ENCODE measurements at places on chromosomes 16 and 17.

DNA sequence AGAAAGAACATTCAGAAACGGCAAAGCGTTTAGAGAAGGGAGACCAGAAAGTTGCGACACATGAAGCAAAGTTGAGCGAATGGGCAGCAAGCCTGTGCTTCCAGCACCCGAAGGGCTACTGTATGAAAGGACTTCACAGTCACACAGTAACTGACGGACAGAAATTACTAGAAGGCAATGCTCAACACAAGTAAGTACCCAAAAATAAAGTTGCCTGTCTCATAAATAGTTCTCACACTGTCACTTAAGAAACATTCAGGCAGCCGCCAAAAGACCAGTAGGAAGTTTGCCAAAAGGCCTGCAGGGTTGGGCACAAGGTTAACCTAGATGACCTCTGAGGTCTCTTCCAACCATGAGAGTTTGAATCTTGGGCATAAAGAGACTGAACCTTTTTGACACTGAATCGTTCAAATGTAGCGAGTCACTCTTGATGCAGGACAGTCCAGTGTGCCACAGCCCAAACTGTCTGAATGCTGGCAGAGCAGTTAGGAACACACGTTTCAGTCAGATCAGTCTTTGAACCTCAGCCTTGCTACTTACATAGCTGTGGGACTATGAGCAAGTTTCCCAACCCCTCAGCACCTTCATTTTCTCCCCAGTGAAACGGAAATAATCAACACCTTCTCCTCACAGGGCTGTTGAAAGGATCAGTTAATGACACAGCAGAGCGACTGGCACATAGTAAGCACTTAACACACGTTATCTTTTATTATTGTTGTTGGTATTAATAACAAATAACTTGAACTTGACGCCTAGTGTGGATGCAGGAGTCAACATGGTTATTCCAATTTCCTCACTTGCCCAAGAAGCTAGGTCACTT is 10.4 kb downstream of the NCBP3 start:
- no peak for DNase-seq

GRCh38 chr17:74520016-74520434 is 11.2 kb downstream of the CD300LB start:
- DNase-seq = no peak

GRCh38 chr16:84396537-84397008 is 28.2 kb downstream of the ATP2C2 start:
- no peak for DNase-seq

- DNase-seq = peak; percentile 87
Measured at GRCh38 chr17:17151055-17151454, 55.1 kb downstream of the PLD6 start.

DNA sequence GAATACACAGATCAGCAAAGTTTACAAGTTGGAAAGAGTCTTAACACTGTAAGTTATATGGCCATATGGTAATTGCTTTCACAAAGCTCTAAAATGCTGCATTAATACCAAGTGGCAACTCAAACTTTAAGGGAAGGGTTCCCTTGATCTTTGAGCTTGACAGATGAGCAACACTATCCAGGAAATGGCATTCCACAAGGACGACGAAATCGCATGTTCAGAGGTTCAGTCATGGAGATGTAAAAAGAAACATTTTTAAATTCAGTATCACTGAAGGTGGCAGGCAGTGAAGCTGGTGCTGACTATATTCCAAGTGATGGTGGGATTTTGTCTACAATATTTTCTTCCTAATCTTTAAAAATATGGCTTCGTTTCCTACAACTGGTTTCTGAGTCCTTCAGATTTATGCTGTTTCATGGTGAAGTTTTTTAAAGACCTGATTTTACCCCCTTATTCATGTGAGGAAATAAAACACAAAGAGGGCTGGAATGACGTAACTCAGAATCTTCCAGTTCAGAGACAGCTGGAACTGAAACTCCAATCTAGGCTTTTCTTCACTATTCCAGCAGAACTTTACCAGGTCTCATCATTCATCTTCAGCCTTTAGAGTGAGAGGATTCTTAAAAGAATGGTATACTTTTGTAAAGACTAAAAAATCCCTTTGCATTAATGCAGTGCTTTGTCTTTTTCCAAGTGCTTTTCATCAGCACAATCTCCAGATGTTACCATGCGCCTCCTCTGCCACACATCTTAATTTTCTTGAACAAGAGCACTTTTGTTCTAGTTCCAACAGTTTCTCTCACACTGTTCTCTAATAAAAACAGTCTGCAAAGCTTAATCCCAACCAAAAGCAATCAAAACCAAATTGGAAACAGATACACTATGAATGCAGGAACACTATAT is 20.2 kb downstream of the CHCT1 start:
- DNase-seq = no peak

DNA sequence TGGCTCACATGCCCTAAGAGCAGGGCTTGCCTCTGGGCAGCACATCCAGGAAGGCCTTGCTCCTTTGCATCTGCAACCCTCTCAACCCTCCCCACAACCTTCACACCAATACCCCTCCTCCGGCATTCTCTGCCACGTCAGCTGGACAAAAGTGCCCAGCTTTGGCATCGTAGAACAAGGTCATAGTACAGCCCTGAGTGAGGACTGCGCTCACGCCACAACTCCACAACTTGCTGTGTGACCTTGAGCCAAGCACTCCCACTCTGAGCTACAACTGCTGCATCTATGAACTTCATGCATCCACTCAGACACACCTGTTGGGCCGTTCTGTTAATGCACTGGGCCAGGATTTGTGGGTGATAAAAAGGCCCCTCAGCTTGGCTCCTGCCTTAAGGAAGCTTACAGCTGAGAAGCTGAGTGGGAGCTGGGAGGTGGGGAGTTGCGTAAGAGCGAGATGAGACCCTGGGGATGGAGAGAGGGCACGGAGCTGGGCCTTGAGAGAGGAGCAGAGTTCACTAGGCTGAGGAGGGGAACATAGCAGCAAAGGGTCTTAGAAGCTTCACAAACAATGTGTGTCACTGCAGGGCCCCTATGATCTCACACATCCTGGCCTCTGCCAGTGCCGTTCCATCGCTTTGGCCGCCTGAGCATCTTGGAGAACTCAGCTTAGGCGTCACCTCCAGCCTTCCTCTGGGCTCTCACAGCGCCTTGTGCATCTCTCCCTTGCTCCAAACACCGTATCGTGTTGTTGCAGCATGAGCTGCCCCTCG is 8.6 kb upstream of the MRC2 start:
- no peak for DNase-seq

GRCh38 chr16:25542306-25542705 is 149.5 kb upstream of the HS3ST4 start:
- DNase-seq = no peak

- DNase-seq = no peak
Measured at GRCh38 chr17:38588788-38589174, 17.0 kb downstream of the SRCIN1 start.

DNA sequence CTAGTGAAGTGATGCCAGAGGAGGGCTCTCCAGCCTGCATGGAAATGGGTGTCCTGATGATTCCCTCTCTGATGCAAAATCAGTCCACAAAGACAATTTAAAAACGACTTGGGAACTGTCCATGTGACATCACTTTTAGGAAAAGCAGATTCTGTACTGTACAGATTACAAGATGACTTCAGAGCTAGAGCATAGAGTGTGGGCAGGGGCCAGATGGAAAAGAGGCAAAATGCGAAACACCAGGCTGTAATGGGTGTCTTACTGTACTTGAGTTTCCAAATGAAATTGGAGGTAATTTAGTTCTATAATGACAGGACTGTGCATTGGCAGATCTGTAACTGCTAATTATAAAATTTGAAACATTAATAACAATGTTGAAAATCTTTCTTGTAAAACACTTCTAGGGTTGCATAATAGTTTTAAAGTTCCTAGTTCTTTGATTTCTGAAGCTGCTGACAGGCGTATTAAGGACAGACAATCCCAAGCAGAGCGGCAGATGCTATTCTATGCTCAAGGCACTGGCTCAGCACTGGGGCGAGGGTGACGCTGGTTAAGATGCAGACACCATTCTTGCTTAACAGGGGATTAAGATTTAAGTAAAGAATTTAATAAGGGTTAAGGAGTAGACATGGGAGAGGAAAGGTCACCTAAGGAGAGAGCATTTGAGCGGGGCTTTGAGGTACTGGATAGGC is 29.6 kb downstream of the OGFOD1 start:
- DNase-seq = no peak

DNA sequence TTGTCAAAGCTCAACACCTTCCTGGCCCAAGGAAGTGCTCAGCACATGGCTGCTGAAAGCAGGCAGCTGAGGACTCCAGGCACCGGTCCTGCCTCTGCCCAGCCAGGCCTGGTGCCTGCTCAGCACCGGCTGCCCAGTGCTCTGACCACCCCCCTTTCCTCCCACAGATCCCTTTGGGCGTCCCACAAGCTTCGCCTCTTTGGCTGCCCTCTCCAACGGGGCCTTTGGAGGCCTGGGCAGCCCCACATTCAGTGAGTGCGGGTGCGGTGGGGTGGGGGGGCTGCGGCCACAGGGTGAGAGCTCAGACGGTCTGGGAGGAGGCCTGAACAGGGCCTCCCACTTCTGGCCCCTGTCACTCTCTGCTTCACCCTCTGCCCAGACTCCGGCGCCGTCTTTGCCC is 10.2 kb downstream of the FBRS start:
- no peak for DNase-seq

- no peak for DNase-seq
Measured at GRCh38 chr17:49443862-49444261, 29.2 kb upstream of the PHB1 start.

DNA sequence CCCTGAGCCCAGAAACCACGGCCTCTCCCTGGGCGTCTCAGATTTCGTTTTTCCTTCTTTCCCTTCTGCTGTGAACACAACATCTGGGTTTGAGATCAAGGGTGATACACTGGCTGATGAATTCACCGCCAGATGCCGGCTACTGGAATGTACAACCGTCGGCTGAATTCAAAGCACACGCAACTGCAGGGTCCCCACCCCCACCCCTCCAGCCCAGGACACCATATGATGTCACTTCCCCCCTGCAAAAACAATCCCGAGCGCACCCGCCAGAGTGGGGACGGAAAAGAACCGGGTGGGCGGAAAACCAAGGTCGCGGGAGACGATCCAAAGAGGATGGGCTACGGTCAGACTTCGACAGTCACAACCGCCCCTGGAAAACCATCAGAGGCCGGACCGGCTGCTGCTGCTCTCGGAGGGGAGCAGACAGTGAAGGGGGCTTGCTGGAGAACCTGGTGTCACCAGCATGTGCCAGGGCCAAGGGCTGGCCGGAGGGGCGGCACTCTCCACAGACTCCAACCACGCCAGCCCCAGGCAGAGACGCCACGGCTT is 23.3 kb downstream of the CEP295NL start:
- DNase-seq = no peak

- peak; percentile 38 for DNase-seq
Measured at GRCh38 chr17:40559954-40560591, 5.2 kb downstream of the CCR7 start.

DNA sequence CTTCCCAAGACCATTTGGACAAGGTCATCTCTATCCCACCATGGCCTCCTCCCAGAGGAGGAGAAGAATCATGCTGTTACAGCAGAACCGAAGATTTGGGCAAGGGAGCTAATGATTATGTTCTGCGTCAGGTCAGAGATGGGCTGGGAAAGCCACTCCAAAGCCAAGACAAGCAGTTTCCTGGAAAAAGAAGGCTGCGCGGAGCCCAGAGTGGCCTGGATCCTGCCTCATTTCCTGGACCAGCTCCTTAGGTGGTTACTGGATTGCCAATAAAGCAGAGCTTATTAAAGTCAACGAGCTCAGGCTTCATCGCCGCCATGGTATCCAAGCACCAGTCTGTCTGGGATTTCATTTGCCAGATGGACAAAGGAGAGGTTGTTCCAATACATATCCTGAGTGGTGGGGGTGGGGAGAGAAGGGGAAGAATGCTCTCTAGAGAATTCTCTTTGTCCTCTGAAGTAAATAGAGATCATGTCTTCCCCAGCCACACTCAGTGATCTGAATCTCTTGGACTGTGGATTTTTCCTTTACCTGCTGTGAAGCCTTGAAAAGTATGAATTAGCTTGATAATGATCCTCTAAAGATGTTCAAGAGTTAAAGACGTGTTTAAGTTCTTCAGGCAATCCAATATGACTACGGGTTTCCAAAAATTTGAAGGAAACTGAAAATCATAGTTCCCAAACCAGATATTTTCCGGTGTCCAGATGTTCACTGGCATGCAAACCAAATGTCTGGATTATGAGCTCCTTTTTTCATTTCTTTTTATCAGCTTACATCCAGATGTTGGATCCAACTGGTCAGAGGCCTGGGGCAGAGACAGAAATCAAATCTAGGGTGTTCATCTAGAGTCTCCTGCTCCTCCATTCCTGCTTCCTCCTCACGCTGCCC is 17.7 kb downstream of the PRAC1 start:
- no peak for DNase-seq

DNA sequence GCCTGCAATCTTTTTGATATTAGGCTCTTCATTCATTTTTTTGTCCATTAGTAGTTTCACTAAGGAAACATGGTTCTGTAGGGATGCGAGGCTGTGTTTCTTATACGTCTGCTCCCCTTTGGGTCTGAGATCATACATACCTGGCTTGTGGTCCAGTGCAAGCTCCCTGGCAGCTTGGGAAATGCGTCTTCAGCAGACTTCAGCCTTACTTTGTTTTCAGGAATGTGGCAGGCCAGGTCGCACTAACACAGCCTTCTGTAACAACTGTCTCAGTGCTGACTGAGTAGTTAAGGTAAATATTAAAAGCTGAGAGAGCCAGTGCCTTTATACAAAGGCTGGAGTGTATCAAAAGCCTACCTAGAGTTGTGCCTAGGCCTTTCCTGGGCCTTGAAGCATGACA is 970.5 kb upstream of the EEF2KMT start:
- DNase-seq = no peak
